ENCODE measurements at places on chromosomes 2 and 18.

DNA sequence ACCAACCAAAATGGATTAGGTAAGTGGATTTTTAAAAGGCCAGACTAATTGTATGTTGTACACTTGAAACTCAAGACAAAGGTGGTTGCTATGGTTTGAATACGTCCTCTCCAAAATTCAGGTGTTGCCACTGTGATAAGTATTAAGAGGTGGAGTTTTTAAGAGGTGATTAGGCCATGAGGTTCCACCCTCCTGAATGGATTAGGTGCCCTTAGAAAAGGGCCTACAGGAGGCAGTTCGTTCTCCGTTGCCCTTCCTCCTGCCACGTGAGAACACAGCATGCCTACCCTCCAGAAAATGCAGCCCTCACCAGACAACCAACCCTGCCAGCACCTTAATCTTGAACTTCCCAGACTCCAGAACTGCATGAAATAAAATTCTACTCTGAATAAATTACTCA lies 51.2 kb downstream of the CHMP3 start:
- no peak for DNase-seq

GRCh38 chr18:12159446-12159845 lies 65.8 kb downstream of the ANKRD62 start:
- DNase-seq, result peak; percentile 46

DNA sequence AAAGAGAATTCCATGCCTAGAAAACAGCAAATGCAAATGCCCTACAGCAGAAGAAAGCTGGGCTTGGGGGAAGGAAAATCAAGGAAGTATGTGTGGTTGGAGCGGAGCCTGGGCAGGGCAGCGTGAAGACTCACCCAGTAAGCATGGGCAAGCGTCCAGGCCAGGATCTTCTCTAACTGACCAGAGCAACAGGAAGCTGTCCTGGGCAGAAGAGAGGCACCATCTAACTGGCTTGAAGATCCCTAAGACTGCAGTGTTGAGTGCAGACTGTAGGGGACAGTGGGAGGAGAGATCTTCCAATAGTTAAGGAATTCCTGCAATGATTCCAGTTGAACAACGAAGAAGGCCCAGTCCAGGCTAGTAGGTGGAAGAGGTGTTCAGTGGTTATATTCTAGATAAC lies 57.9 kb downstream of the NXPH2 start:
- peak; percentile 79 for DNase-seq

DNA sequence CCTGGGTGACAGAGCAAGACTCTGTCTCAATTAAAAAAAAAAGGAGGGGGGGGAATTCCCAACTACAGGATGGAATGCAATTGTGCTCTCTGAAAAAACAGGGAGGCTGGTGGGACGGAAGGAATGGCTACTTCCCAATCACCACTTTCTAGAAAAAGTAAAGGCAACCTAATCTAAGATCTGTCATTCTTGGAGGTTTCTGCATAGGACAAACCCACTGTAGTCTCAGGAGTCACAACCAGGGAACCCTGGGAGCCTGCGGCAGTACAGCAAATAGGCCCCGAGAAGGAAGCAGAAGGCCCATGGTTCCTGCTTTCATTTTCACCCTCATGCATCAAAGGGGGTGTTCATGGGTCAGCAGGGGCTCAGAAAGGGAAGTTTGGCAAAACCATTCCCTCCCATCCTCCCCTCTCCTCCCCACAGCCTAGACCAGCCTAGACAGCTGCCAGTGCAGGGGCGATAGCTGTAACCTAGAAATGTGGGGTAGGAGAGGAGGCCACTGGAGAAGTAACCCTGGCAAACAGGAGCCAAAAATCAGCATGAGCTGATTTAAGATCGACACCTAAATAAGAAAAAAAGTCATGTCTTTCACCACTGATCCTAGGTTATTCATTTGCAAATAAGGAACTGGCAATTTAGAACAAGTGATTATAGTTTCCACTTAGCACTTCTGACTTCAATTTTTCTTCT lies 48.0 kb downstream of the TRABD2A start:
- peak; percentile 52 for DNase-seq

- no peak for DNase-seq
These were observed 438.9 kb downstream of the PTPRM start for GRCh38 chr18:8005870-8006569.

- DNase-seq, result no peak
These were observed 1170.7 kb upstream of the SLC39A10 start for GRCh38 chr2:194486326-194486725.

DNA sequence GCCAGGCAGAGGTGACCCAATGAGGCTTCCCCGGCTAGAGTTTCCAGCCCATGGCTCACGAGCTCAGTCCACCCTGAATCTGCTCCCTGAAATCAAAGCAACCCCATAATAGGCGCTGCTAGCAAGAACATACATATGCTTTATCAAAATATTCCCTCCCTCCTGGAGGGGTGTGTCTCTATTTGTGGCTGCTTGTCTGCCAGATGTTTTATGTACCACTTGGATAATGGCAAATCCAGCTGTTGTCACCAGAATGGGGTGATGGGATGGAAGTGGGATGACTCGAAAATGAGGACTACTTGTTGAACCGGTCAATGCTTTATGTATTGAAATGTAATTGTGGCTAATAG lies 152.0 kb downstream of the GALNT14 start:
- no peak for DNase-seq
